ENCODE measurements at places on chromosomes 3 and 15.

DNA sequence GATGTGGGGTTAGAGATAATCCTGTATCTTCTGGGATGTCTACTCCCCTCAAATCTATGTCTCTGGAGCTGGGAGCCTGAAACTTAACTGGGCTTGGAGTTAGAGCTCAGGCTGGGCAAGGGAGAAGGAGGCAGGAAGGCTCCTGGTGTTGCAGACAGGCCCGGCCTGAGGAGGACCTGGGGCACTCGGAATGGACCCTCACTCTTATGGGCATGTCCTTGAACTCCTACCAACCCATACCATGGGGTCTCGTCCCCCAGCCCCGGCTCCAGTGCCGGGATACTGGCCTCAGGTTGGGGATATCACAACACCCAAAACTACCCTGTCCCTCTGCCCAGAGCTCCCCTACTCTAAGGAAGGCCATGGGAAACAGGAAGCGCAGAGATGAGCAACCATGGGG, 45.2 kb downstream of the SCN5A start:
- no peak for DNase-seq

DNA sequence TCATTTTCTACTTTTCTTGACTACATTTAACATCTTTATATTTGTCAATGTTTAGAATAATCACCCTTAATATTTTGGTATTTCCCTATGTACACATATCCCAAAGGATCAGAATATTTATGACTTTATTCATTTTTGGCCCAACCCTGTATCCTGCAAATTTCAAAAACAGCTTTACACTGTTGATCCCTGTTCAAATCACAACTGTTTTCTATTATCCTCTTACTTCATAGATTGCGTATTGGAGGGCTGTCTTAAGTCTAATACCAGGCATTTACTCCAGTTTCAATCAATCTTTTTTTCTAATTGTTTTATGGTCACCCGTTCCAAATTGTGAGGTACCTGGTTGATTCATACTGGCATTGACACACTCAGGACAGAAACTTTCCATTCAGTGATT, 107.9 kb downstream of the RPL22L1 start:
- no peak for DNase-seq

DNA sequence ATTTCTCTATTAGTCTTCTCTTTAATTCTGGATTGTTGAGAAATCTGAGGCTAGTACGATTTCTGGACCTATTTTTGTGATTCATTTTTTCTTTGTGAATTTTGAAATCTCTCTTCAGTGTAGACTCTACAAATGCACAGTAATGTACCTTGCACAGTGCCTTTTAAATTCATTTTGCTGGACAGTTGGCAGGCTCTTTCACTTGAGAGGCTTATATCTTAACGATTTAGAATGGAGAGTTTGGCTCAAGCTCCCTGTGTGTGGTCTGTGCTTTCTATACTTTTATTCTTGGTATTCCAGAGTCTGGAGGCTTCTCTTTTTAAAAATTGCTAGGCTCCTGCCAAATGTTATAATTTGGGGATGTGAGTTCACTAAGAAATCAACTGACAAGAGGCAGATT, 8.8 kb downstream of the CRYBG3 start:
- DNase-seq: no peak

DNA sequence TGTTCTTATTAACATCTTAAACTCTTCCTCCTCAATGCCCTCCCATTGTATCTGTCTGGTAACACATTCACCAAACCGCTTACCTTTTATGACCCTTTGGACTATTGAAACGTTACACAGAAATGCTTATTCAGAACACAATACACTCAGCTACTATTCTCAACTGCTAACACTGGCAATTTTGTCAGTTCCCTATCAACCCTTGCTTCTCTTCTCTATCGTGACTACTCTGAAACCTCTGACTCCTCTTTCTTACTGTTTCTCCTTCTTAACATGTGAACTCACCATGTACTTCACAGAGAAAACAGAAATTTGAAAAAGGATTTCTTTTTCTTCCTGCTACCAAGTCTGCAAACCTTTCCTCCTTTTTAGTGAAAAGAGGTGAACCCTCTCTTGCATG, 232.9 kb upstream of the GPR149 start:
- no peak for DNase-seq

GRCh38 chr3:175093748-175094147, 234.6 kb downstream of the NAALADL2 start:
- DNase-seq: no peak

DNA sequence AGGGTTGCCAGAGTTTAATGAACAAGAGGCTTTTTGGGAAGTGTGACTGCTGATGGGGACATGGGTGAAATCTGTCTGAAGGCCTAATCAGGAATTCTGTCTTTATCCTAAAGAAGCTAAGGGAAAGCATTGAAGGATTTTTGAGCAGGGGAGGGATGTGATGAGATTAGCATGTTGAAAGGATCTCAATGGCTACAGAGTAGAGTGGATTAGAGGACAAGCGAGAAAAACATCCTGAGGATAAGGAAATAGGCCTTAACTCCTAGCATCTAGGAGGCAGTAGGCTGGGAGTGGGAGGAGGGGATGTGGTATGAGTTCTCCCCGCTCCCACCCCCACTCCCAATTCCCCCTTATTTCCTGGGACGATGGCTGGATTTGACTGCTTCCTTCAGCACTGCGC, 35.1 kb upstream of the SNTN start:
- DNase-seq: no peak

DNA sequence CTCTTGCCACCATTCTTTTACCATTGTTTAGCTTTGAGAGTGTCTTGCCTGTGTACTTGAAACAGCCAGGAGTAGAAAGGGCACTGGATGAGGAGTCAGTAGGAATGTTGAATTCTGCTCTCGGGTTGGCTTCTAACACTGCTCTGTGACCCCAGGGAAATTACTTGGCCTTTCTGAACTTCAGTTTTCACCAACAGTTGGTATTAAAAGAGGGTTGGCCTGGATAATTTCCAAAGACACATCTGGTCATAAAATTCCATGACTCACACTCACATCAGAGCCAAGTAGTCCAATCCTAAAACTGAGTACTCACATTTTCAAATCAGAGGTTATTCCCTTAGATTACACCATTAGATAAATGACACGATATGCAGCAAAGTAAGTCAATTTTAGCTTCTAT, 141.6 kb downstream of the ECT2 start:
- DNase-seq: no peak

DNA sequence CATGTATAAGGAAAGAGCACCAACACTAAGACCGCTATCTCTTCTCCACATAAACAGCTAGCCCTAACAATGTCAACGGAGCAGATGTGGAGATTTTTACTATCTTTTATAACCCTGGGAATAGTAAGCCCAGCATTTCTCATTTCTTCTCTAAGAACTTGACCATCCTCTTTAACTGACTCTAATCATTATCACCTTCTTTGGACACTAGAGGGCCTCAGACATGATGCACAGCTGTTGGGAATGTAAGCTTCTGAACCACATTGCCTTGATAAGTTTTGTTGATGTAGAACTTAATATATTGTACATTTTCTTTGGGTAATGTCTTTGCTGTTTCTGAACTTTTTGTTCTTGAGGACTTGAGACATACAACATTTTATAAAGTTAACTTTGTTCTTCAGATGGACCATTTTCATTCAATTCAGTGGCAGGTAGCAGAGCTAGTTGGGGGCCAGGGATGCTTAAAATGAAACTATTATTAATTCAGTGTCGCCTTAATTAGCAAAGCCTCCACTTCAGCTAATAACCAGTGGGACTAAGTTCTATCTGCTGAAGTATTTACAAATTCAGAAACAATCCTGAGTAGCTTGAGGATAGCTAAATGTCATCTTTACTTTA, 9.6 kb upstream of the TAGLN3 start:
- DNase-seq: no peak

DNA sequence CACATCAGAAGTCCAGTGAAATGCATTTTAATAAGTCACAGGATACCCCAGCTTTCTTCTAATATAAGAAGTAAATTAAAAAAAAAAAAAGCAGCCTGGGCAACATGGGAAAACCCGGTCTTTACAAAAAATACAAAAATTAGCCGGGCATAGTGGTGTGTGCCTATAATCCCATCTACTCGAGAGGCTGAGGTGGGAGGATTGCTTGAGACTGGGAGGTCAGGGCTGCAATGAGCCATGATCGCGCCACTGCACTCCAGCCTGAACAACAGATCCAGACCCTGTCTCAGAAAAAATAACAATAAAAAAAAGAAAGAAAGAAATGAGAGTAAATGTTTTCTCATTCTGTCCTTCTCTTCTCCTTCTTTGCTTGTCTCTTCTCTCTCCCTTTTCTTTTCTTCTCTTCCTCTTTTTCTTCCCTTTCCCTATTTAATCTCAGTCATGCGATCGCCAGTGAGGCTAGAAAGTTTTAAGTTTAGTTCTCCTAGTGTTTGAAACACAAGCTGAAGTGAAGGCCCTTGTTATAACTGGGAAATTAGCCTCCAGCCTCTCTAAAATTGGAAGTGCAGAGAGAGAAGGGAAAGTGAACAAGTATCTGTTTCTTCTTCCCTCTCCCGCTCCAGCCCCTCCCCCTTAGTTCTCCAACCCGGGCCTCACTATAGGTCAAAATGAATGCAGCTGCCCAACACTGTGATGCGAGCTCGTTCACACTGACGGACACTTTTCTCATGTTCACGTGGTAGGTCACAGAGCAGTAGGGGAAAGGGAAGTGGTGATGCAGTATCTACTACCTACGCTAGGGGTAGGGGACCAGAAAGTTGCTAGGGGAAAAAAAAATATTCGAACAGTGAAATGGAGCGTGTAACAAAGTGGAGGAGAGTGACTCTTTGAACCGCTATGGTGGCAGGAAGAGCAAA, 23.5 kb upstream of the TSC22D2 start:
- peak; percentile 2 for DNase-seq

GRCh38 chr15:77031376-77032050, 36.6 kb downstream of the PSTPIP1 start:
- DNase-seq: no peak

- DNase-seq: no peak
Observed at GRCh38 chr3:140273542-140274195, 338.7 kb downstream of the CLSTN2 start.

DNA sequence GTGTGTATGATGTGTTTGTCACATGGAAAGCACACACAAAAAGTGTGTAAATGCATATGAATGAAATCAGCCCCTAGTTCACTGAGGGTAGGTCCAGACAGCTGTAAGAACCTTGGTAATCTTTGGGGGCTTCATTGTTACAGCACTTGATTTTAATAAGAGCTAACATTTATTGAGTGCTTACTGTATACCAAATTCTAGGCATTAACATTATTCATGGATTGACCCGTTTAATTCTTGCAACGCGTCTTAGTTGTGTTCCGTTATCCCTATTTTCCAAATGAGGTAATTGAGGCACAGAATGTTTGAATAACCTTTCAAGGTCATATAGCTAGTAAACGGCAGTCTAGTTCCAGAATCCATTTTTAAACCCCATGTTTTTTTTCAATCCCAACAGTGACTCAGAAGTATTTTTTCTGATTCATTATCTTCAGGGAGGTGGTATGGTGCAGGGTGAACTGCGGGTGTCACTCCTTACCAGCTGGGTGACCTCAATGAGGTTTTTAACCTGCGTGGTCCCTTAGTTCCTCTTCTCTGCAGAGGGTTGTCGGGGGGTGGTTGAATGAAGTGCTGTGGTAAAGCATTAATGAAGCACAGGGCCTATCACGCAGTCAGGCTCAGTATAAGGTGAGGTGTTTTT, 14.2 kb downstream of the RAB8B start:
- no peak for DNase-seq

DNA sequence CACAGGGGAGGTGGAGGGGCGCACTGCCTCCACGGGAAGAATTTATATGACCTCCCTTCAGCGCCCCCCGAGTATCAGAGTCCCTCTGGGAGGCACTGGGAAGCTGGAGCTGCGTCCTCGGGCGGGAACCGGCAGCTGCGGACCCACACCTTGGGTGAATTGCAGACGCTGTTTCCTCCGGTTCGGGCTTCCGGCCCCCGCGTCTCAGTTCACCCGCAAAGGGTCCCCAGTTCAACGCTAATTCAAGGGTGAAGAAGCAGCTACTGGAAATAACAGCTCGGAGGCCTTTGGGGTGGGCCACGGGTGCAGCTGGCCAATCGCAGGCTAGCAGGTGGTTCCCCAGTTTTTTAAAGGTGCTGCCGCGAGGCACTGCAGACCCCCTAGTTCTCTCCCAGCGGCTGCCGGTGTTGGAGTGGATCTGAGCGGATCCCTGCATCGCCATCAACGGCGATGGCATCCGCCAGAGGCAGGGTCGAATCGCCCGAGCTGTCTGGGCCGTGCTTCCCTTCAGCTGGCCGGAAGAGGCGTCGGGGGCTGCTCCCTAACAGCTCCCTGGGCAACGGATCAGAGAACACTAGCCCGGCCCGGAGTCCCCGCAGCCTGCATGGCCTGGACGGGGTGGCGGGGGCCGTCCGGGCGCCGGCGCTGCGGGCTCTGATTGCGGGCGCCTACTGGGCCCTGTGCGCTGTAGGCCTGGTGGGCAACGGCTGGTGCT, 19.4 kb upstream of the ADAMTS7 start:
- DNase-seq: no peak

- DNase-seq: no peak
Observed at GRCh38 chr3:113286524-113286923, 75.2 kb downstream of the BOC start.

- no peak for DNase-seq
Observed at GRCh38 chr3:108030960-108031359, 59.9 kb downstream of the CD47 start.

DNA sequence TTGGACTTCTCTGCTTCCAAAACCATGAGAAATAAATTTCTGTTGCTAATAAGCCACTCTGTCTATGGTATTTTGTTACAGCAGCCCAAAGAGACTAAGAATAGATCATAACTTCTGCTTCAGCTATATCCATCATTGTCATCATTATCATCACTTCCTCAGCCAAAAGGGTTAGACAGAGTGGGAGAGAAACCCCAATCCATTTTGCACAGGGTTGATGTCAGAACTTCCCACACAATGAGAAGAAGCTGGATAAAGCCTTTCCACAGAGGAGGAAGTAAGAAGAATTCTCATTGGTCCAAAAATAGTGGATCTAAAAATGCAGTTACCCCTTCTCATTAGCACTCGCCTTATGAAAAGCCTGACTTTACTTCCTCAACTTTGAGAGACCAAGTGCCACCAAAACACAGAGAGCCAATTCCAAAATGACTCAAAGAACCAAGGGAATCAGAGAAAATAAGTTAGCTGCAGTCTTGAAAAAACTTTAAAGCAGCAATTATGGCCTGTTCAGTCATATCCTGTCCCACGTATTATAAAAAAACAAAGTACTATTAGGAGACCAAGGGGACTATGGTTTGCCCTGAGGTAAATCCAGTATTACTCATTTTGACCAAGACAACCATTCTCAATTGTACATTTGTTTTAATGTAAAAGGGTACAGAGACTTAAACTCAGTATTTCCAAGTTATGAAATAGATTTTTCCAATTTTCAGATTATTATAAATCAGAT, 80.2 kb downstream of the WNT5A start:
- no peak for DNase-seq

Measured in stimulated activated CD4-positive, alpha-beta T cell treated with anti-CD3 and anti-CD28 coated beads, TNF-alpha, amount 100 ng/mL, for 4 hours (primary cell).